ENCODE measurements at places on chromosomes 2 and 18. TPM values are rescaled to one million over a fixed set of nuclear protein-coding genes. Genes with fewer than 3 reads are reported as not detected.
A peak's percentile ranks its signal among the peaks of the same experiment; 100 is the strongest.

DNA sequence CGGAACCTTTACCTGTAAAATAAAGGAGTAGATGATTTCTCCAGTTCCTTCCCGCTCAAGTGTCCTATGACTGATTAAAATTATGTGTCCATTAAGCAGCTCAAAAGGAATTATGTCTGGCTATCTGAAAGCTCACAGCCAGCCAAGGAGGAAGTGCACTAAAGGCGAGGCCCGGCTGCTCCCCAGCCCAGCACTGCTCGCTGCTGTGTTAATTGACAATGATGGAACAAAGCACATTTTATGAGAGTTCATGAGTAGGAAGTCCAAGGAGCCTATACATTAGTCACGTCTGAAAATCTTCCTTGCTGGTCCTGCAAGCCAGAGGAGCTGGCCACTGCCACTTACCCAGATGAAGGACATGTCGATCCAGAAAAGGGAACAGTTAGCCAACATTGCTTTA lies 14.3 kb downstream of the TTC32 start:
- no peak for ATAC-seq

- peak; percentile 98 for ATAC-seq
Observed at GRCh38 chr18:23828426-23828825, 139.2 kb downstream of the LAMA3 start.

DUSP19 gene
- total RNA-seq: 2.1 TPM

- no peak for ATAC-seq
Observed at GRCh38 chr2:171579481-171579880, 57.2 kb downstream of the CYBRD1 start.

DNA sequence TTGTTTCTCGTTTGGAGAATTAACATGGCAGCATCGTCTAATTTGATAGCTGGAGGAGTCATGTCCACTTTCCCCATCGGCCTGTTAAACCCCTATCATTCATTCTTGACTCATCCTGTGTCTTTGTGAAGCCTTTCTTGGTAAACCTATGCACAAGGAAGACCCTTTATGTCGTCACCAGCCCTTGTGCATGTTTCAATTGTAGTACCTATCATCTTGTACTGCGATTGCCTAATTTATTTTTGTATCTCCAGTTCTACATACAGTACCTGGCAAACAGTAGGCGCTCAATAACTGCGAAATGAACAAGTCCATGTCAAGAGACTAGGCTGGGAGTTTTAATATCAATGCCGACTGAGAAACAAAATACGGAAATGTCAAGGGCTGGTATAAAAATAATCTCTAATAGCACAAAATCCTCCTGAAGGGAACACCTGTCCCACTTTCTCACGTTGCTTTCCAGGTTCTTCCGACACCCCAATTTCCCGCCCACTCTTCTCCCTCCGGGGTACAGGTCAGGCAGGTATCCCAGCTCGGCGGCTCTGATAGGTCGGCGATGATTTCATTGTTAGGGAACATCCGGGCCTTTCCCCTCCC lies 1.3 kb upstream of the PPM1B start:
- ATAC-seq: no peak

- ATAC-seq: no peak
Observed at GRCh38 chr2:105437708-105438103, 38.9 kb upstream of the FHL2 start.

DNA sequence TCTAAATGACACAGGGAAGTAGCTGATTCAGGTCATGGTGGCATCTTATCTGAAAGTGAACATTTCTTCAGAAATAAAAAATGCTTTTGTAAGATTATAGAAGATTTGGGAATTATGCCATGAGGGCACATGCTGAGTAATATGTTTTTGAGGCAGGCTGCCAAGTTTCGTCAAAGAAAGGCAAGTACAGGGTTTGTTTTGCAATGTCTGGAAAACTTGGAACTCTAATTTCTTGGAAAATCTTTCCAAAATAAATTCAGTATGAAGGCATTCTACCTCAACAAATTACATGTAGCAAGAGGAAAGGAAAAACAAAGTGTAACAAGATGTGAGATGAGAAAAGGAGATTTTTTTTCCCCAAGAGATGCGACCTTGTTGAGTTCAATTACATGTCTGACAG lies 167.7 kb downstream of the PLCL1 start:
- ATAC-seq: no peak

VSNL1 gene
- not detected for total RNA-seq

- ATAC-seq: peak; percentile 73
Observed at GRCh38 chr2:225100856-225101294, 58.6 kb upstream of the DOCK10 start.

DNA sequence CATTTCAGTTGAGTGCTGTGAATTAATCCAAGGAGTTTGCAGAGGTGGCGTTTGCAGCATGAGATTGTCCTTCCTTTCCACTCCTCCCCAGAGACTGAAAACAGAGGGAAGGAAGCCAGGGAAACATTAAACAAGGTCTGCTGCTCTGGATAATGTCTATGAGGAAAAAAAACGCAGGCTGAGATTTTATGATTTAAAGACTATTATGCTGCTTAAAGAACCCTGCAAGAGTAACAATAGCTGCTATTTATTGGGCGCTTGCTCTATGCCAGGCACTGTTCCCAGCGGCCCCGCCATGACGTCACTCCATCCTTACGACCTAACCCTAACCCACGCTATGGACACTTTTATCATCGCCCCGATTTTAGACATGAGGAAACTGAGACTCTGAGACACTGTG lies 222.4 kb downstream of the BCL2 start:
- ATAC-seq: no peak

UGGT1 gene
- total RNA-seq: 53.2 TPM

DNA sequence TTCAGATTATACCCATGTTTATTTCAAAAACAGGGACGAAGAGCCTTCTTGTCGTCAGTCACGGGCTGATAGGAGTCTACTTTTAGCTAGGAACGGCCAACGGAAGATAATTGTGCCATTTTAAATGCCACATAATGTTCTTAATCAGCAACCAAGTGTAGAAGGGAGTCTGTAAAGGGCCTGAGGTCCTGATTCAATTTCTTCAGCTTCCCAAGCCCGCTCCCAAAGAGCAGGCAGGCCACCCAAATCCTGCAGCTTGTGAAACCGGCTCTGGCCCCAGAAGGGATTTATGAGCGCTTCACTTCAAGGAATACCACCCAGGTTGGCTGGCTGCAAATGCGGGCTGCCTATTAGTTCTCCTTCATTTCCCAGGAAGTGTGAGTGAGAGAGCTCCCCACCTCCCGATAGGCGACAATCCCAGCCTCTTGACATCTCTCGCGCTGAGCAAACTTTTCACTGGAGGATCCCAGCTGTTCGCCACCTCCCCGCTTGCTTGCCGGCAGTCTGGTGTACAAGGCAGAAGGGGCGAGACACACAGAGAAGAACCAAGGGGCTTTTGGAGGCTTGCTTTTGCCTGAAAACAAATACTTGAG lies 272.9 kb downstream of the CDH20 start:
- no peak for ATAC-seq

- ATAC-seq: no peak
Observed at GRCh38 chr2:134823431-134823830, 15.0 kb upstream of the ACMSD start.

- ATAC-seq: no peak
Observed at GRCh38 chr18:57743008-57743407, 60.1 kb downstream of the ATP8B1 start.

DNA sequence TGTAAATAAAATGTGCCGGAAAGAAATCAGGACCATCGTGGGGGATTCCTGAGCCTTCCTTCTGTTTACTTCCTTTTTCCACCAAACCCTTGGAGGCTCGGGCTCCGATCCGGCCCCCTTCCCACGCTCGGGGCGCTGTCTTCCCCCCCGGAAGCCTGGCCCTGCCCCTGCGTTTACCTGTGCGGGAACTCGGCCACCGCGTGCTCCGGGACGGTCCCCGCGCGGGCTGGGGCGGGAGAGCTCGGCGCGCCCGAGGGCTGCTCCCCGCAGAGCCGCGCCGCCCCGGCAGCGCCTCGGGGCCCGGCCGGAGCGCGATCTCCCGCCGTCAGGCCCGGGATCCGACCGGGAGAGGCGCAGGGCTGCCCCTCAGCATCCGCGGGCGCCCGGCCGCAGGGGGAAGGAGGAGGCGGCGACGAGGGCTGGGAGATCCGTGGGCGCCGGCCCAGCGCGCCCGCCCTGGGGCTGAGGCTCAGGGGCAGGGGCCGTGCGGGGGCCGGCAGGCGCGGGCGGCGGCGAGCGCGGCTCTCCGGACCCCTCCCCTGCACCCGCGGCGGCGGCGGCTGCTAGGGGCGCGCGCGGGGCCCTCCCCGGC lies 435 bp downstream of the ADCY3 start:
- ATAC-seq: peak; percentile 42

ERMN gene
- 1.8 TPM for total RNA-seq

DNA sequence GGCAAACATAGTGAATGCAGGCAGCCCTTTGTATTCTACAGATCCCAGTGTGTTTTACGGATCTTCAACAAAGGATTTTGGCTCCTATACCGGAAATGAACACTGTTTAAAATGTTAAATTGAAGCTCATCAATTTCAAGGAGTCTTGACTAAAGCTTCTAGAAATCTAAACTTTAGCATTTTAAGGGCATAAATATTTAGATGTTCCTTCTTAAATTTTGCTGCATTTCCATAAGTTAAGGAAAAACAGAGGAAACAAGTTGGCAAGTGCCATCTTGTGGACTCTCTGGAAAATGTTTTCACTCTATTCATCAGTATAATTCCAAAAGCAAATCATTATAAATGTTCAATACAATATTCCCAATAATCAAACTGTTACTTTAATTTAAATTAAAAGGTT lies 19.6 kb downstream of the CHN1 start:
- no peak for ATAC-seq

- ATAC-seq: no peak
Observed at GRCh38 chr2:43008388-43008787, 216.0 kb upstream of the HAAO start.

IL36RN gene
- total RNA-seq: not detected

ACOXL gene
- total RNA-seq: not detected

DNA sequence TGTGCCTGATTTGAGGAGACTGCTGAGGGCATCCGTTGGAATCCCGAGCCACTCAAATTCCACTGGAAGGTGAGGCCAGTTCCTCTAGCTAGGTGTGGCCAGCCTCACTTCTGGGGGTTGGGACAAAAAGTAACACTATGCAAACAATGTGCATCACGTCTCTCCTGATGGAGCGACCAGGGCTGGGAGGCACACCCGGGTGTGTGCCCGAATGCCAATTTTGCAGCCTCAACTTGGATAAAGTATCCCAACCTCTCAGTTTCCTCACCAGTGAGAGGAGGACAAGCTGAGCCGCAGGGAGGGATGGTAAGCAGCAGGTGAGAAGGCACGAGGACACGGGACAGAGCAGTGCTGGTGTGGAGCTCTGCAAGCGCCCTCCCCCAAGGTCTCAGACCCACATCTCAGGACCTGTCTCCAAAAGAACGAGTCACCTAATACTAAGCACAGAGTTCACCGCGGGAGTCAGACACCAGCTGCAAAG lies 218.3 kb downstream of the HAUS1 start:
- ATAC-seq: no peak

DNA sequence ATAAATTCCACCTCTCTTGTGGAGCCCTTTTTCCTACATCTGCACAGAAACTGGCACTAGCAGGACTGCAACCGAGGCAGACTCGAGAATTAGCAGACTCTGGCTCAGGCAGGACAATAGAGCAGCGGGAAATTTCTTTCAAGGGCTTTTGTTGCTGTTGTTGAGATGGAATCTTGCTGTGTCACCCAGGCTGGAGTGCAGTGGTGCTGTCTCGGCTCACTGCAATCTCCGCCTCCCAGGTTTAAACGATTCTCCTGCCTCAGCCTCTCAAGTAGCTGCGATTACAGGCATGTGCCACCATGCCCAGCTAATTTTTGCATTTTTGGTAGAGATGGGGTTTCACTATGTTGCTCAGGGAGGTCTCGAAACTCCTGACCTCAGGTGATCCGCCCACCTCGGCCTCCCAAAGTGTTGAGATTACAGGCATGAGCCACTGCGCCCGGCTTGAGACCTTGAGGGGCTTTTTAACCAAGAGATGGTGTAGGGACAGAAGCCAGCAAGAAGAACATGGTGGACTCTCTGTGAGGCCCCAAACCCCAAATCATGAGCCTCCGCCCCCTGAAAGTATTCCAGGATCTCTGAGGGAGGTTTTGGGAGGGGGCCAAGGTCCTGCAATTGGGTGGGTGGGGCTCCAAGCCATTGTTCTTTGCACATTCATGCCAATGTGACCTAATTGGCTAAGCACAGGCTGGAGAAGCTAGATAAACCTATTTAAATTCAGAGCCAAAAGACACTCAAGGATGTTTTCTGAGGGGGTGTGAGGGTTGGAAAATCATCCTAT lies 68.4 kb upstream of the MSH2 start:
- ATAC-seq: no peak

CDH7 gene
- not detected for total RNA-seq

- no peak for ATAC-seq
Observed at GRCh38 chr2:22196806-22197205, 1073.0 kb downstream of the TDRD15 start.

DNA sequence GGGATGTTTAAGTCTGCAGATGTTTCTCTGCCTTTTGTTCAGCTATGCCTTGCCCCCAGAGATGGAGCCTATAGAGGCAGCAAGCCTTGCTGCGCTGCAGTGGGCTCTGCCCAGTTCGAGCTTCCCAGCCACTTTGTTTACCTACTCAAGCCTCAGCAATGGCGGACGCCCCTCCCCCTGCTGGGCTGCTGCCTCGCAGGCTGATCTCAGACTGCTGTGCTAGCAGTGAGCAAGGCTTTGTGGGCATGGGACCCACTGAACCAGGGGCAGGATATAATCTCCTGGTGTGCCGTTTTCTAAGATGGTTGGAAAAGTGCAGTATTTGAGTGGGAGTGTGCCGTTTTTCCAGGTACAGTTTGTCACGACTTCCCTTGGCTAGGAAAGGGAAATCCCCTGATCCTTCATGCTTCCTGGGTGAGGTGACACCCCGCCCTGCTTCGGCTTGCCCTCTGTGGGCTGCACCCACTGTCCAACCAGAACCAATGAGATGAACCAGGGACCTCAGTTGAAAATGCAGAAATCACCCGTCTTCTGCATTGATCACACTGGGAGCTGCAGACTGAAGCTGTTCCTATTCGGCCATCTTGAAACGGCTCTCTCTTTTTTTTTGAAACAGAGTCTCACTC lies 27.6 kb upstream of the ADAM23 start:
- ATAC-seq: no peak

DNA sequence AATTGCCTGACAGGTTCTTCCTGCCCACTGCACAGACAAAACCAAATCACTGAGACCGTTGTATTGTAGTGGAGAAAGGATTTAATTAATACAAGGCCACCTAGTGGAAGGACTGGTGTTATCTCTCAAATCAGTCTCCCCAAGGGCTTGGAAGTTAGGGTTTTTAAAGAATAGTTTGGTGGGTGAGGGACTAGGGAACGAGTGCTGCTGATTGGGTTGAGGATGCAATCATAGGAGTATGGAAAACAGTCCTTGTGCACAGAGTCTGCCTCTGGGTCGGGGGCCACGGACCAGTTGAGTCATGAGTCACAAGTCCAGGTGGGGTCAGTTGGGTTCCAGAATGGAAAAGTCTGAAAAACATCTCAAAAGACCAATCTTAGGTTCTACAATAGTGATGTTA lies 89.1 kb downstream of the B3GNT2 start:
- no peak for ATAC-seq

- ATAC-seq: no peak
Observed at GRCh38 chr2:226581661-226582060, 218.0 kb downstream of the IRS1 start.

IMP4 gene
- 134 TPM for total RNA-seq

All from activated T-helper 17 cell treated with anti-CD3 and anti-CD28 coated beads, Interleukin-2, amount 50 U/mL, for 72 hours (primary cell).